ENCODE measurements at places on chromosomes 5 and 9. TPM values are rescaled to one million over a fixed set of nuclear protein-coding genes. Genes with fewer than 3 reads are reported as not detected.

GRCh38 chr9:16501726-16502125 lies 368.7 kb downstream of the BNC2 start:
- no peak for DNase-seq

DNA sequence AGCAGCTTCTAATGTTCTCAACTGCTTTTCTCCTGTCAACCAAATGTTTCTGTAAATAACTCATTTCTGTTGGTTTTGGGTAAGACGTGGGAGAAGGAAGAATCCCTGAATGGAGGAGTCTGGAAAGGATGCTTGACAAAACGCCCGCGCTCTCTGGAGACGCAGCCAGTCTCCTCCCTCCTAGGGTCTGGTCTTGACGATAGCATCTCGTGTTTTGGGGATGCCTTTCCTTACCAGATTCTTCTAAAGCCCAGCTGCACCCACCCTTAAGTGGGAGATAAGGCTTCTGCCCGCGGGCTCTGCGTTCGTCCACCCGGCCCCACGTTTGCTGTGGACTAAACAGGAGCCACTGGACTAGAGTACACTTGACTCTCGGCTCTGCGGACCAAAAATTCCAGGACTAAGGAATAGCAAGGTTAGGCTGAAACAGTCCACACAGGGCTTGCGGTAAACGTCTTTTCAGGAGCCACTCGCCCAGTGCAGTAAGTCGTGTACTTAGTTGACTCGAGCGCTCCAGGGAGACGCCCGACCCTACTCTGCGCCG lies 491 bp upstream of the CTSL start:
- DNase-seq = no peak

DNA sequence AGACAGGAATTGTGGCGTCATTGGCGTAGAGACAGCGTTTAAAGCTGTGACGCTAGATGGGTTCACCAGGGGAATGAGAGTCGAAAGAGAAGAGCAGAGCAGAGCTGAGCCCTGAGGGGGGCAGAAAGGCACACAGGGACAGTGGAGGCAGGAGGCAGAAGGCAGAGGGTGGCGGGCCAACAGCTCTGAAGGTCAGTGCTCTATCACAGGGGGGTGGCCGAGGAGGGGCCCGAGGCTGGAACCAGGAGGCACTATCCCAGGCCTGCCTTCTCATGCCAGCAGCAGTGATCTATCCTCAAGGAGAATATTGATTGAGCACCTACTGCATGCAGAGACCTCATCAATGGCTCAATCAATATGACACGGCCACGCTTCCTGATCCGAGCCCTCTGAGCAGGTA lies 132.4 kb downstream of the KCNIP1 start:
- no peak for DNase-seq

DNA sequence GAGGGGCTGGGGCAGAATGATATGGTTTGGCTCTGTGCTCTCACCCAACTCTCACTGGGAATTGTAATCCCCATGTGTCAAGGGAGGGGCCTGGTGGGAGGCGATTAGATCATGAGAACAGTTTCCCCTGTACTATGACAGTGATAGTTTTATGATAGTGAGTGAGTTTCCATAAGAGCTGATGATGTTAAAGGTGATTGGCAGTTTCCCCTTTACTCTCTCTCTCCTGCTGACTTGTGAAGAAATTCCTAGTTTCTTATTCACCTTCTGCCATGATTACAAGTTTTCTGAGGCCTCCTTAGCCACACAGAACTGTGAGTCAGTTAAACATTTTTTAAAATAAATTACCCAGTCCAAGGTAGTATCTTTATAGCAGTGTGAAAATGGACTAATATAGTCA lies 120.4 kb upstream of the CDH9 start:
- no peak for DNase-seq

- no peak for DNase-seq
These were observed 205.2 kb downstream of the NR3C1 start for GRCh38 chr5:143198332-143198731.

Gene ZDHHC11
- 0.70 TPM for total RNA-seq

GRCh38 chr5:25618821-25619220 lies 974.0 kb upstream of the CDH10 start:
- no peak for DNase-seq

DNA sequence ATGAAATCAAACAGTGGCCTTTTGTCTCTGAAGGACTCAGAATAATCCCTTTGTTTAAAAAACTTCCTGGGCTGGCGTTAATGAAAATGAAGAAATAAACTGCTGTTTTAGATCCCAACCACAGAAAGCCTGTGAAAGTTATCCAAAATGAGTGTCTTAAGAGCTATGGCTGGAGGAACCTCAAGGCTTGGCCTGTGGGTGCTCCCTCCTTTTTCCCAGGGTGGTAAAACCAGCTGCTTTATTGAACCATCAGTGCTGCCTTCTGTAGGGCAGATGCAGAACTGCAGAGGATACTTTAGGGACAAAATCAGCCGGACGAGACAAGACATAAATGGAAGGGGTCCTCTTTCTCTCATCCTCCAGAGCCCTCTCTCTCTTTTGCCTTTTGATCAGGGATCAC lies 100.9 kb downstream of the SMARCA2 start:
- DNase-seq = no peak

DNA sequence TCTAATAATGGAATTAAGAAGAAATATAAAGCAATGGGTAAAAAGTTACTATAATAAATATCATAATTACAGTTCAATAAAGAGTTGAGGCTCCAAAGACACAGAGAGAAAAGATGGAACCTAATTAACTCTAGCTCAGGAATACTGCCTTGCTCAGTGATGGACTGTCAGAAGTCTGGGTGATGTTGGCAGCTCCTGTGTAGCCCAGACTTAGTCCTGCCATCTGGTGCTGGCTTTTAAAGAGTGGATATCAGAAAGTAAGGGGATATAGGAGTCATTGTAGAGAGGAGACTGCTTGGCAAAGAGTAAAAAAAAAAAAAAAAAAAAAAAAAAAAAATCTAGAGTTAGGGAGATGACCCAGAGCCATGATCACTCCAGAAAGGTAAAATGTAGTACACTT lies 551.9 kb upstream of the DMAC1 start:
- DNase-seq = no peak

Gene ROR2
- 0.12 TPM for total RNA-seq

- DNase-seq = no peak
These were observed 41.9 kb downstream of the TNFAIP8 start for GRCh38 chr5:119397518-119398380.

DNA sequence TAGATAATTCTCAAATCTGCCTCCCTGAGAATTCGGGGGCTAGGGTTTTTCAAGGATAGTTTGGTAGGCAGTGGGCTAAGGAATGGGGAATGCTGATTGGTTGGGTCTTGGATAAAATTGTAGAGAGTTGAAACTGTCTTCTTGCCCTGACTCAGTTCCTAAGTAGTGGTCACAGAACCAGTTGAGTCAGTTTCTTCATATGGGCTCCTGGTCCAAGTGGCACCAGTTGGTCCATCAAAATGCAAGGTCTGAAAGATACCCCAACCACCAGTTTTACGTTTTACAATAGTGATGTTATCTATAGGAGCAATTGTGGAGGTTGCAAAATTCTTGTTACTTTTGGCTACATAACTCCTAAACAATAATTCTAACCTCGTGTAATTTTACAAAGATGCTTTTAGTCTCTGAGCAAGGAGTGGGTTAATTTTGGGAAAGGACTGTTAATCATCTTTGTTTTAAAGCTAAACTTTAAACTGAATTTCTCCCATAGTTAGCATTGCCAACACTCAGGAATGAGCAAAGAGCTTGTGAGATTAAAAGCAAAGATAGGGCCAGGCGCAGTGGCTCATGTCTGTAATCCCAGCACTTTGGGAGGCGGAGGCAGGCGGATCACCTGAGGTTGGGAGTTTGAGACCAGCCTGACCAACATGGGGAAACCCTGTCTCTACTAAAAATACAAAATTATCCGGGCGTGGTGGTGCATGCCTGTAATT lies 7.7 kb downstream of the CDK7 start:
- DNase-seq = no peak

Gene RANBP3L
- total RNA-seq = not detected

GRCh38 chr9:137734181-137734580 lies 115.4 kb downstream of the EHMT1 start:
- no peak for DNase-seq

DNA sequence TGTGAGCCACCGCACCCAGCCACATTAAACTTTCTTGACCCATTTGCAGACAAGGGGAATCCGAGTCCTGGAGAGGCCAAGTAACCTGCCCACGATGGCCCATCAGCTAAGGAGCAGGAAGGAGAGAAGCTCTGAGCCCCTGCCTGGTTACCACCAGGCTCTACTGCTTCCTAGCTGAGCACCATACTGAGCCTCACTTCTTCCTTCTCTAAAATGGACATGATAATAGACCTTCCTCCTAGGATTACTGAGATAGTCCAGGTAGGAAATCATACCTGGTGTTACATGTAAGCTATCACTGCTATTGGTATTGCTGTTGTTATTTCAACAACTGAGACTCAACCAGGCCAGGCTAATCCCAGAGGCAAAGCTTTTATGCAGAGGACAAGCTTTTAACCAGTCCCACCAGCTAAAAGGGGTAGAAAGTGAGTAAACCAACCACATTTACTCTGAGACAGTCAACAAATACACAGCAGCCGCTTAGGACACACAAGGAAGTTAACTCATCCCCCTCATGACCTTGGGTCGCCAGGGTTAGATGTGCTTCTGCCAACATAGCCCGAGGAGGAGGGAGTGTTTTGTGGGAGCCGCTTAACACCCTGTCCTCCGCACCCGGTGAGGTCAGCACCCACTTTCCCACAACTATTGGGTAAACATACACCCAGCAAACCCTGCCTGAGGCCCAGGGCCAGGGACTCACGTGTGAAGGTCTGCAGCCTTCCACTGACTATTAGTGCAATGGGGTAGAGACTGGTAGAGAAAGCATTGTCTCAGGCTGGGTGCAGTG lies 20.6 kb upstream of the PTGES start:
- no peak for DNase-seq

DNA sequence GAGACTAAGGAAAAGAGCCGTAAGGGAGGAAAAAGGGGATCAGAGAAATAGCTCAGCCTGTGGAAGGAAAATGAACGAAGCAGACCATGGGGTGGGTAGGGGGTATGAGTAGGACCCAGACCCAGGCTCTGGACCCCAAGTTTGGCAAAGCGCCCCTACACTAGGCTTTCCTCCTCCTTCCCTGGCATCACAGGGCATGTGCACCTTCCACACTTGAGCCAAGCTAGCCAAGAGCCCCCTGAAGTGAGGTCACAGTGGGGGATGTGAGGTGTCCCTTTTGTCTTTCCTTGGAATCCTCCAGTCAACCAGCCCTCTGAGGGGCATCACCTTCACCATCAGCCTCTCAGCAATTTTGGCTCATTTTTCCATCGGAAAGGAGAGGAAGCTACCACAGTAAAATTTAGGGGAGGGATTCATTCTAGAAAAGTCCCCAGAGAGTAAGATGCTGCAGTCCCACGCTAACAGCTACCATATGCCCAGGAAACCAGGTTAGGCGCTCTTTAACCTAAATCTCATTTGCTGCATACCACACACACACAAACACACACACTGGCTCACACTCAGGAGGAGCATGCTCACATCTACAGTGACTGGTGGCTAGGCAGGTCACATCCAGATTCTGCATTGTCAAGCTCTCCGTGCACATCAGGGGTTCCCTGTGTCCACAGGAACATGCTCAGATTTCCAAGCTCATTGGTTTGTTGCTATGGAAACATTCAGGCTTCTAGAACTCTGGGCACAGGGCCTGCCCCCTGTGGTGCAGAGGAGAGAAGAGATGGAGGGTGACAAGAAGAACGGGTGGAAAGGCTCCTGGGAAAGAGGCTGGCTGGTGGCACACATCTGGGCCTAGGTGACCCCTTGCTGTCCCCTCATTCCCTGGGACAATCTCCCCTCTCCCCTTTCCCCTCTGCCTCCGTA lies 9.9 kb downstream of the REEP2 start:
- DNase-seq = no peak

Gene NKD2
- total RNA-seq = 2.2 TPM

Gene CCNI2
- total RNA-seq = not detected

DNA sequence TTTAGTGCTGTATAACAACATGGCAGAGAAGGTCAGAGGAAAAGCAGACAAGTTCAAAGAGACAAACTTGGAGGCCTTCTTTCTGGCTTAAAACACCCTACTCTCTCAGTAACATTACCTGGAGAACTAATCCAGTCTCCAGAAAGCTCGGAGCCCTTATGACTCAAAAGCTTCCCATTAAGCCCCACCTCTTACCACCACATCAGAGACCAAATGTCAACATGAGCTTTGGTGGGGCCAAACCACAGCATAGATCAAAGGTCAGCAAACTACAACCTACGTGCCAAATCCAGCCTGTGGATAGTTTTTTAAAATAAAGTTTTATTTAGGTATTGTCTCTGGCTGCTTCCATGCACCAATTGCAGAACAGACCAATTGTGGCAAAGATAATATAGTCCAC lies 589.9 kb downstream of the DNAH5 start:
- no peak for DNase-seq

DNA sequence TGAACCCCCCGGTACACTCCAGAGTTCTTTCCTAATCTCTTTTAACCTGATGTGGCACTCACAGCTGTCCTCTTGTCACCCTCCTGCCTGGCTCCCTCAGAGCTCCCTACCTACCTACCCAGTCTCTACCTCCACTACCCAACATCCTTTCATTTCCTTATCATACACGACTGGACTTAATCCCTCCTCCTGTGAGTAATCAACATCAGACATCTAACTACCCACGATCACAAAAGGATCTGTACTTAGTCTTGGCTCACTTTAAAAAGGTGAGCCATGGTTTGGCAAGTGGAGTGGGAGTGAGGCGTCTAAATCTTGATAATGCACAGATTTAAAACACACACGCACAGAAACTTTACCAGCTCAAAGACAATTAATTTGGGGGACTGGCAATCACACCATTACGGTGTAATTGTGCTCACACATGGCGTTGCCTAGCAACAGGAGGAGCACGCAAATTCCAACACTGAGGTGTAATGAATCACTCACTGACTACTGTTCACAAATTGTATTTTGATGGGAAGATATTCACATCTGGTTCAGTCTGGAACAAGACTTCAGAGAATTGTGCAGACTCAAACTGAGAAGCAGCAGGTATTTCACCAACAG lies 235.9 kb downstream of the EPB41L4A start:
- no peak for DNase-seq

GRCh38 chr9:35521708-35522107 lies 31.8 kb downstream of the RUSC2 start:
- no peak for DNase-seq

Gene SH3PXD2B
- 41.1 TPM for total RNA-seq

GRCh38 chr9:118651511-118651910 lies 717.7 kb downstream of the BRINP1 start:
- DNase-seq = no peak

DNA sequence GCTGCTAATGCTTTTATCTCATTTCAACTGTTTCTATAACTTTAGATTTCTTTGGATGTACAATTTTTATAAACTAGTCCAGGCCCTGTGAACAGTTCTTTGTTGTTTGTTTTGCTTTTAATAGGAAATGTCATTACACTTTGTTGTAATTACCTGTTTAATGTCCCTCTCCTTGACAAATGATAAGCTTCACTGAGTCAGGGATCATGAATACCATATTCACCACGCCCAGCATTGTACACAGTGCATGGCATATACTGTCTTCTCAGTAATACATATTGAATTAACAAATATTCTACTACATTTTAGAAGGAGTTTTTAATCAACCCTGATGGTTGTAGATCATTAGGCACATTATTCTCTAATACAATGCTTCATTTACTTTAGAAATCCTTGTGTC lies 1105.0 kb downstream of the MAT2B start:
- DNase-seq = no peak

Gene ALDH7A1
- 35.6 TPM for total RNA-seq
